ENCODE measurements at places on chromosomes 12 and 14. TPM values are rescaled to one million over a fixed set of nuclear protein-coding genes. Genes with fewer than 3 reads are reported as not detected.

Gene NEDD8
- total RNA-seq, result 145 TPM

- H3K27me3 ChIP-seq, result peaks cover 2% of the 10 kb centered on the region
- no peak overlapping the region for H3K4me3 ChIP-seq
- no peaks in the 10 kb centered on the region for H3K36me3 ChIP-seq
- DNase-seq, result peak; percentile 47
- peaks cover 4% of the 10 kb centered on the region for H3K4me1 ChIP-seq
These were observed 7.3 kb downstream of the TESC start for GRCh38 chr12:117091758-117092510.

Gene ABCD4
- 61.3 TPM for total RNA-seq

Gene SDR9C7
- not detected for total RNA-seq

Measured in kidney (tissue), 22 donors.